ENCODE measurements at places on chromosomes 16 and 17.

- no peak for DNase-seq
These were observed 5.8 kb downstream of the WIPF2 start for GRCh38 chr17:40224718-40225550.

- DNase-seq: no peak
These were observed 193.2 kb downstream of the RAB11FIP4 start for GRCh38 chr17:31584438-31585279.

GRCh38 chr17:73271072-73271471 lies 9.4 kb upstream of the CPSF4L start:
- DNase-seq: no peak

DNA sequence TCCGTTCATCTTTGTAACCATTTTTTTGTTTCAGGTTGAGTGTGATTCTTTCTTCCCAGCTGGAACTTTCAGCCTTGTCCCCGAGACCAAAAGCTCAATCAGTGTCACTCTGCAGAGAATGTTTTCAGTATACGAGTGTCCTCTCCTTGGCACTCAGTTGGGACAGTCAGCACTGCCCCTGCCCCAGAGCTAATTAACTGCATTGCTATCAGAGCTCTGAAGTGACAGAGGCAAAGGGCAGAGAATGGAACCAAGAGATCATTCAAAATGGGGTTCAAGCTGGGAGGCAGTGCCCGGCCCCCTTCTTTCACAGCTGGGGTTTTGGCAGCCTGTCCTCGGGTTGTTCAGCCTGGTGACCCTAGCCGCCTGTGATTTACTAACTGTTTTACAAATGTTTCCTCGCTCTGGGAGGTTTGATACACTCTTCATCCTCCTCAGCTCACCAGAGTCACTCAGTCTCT lies 195.9 kb upstream of the TBX2 start:
- no peak for DNase-seq

DNA sequence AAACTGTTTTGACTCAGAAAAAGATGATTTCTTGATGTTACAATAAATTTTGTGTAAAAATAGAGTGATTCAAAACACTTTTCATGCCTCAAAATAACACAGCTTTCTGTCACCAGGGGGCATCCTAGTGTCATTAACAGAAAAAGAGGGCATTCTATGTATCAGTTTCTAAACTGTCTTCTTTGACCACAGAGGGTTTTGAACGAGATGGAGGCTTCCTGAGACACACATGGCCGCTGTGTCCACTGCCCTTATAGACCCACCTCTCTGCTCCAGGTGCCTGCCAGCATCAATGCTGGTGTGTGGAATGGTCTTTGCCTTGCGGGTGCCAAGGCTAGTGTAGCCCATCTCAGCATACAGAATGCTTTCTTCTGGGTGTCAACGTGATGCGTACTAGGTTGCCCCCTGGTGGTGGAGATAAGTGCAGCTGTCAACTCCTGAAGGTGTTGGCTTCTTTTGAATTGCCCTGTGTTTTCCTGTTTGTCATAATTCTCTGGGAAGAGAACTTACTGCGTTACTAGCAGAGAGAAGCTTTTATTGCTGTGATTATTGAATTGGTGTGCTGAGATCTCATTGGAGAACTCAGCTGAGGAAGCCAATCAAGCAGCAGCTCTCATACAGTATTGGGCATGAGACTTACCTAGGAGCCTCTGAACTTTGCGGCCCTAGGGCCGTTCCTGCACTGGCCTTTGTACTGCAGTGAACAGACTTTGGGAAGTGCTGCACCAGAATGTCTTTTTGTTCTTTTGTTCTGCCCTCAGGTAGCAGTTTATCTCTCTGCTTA lies 38.6 kb downstream of the USP10 start:
- peak; percentile 53 for DNase-seq

DNA sequence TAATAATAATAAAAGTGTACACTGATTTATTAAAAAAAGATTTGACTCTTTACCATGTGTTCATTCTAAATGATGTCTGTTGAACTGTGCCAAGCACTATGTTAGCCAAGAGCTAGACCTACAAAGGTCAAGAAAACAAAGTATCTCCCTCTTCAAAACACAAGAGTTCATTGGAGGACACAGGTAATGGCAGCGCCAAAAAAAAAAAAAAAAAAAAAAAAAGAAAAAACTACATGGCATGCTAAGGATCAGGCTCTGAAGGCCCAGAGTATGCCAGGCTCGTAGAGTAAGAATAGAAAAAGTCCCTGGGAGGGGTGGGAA lies 35.2 kb downstream of the CYTH1 start:
- no peak for DNase-seq

DNA sequence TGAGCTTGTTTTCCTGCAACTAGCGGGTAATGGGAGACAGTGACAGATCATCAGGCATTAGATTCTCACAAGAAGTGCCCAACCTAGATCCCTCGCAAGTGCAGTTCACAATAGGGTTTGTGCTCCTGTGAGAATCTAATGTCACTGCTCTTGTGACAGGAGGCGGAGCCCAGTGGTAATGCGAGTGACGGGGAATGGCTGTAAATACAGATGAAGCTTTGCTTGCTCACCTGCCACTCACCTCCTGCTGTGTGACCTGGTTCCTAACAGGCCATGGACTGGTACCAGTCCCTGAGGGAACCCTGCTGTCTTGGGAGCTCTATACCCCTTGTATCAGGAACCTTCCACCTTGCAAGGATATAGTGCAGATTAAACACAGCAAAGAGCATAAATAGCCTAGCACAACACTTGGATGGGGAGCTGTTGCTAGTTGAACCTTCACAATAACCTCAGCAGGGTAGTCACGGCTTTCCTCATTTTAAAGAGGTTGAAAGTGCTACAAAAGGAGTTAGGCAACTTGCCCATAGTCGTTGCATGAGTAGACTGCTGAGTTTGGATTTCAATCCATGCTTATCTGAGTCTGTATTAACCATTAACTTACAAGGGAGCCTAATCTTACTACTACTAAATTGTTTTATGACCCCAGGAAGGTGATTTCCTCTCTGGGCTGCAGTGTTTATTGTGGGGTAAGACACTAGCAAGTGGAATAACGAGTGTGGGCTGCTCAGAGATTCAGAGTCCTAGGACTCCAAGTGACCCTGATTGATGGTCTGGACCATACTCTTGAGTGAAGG lies 156.6 kb upstream of the ZFHX3 start:
- DNase-seq: no peak
